ENCODE measurements at places on chromosomes 1 and 21. TPM values are rescaled to one million over a fixed set of nuclear protein-coding genes. Genes with fewer than 3 reads are reported as not detected.

RAB4A gene
- 54.7 TPM for total RNA-seq

CLCA4 gene
- not detected for total RNA-seq

PIK3C2B gene
- total RNA-seq, result 7.4 TPM

GJB5 gene
- total RNA-seq, result 0.15 TPM

CPLANE2 gene
- total RNA-seq, result 3.2 TPM

NKAIN1 gene
- 0.95 TPM for total RNA-seq

LAPTM5 gene
- 0.25 TPM for total RNA-seq

DPT gene
- total RNA-seq, result not detected

TNFRSF9 gene
- total RNA-seq, result 1.8 TPM

PRMT2 gene
- total RNA-seq, result 54.6 TPM

THEM4 gene
- total RNA-seq, result 13.1 TPM

KCNK2 gene
- total RNA-seq, result 0.08 TPM

COL11A1 gene
- 2.4 TPM for total RNA-seq

CELA3B gene
- not detected for total RNA-seq

KRTAP20-3 gene
- total RNA-seq, result not detected

RGL1 gene
- total RNA-seq, result 0.61 TPM

SYT2 gene
- 1.00 TPM for total RNA-seq

SHE gene
- total RNA-seq, result 0.16 TPM

GNB1 gene
- total RNA-seq, result 208 TPM

FAAH gene
- total RNA-seq, result 1.1 TPM

ADAMTS1 gene
- total RNA-seq, result 0.10 TPM
